Omental fat pad (tissue), 4 donors: ENCODE measurements at places on chromosomes 5 and 9.

DNA sequence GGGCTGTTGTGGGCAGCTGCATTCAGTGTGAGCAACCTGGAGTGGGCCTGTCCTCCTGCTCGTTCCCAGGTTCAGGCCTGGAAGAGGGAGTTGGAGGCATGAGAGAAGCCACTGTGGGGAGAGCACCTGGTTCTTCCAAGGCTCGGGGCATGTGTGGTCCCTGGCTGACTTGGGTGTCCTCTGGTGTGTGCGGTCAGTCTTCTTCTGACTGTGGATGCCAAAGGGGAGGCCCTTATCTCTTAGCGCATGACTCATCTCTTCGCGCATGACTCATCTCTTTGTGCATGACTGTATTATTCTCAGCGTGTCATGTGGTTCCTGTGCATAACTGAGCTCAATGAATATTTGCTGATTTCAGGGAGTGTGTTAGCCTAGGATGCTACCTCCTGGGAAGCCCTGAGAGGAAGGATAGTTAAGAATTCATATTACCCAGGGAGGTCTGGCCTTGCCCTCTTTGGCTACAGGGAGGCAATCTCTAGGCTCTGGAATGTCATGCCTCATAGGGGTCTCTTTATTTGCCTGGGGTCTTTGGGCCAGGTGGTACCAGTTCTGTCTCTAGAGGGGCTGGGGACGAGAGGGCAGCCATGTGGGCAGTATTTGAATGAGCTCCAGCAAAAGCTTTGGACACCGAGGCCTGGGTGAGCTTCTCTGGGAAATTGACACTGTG is 188.7 kb downstream of the HSPA4 start:
- peak; percentile 65 for DNase-seq

DNA sequence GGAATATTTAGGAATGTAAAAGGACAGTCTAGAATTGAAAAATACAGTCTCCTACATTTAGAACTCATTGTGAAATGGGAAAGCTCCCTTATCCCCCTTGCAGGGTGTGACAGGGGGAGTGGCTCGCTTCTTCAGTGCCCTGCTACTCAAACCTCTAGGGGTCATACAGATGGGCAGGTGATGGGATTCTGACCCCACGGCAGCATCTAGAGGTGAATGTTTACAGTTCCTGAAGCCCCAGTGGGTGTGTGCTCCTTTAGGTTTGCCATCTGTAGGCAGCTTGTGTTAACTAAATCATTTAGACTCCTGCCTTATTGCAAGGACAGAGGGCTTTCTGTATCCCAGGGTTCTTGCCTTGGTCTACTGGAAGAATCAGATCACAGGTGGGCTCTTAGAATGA is 271.0 kb upstream of the MPDZ start:
- DNase-seq: no peak

- no peak for DNase-seq
Observed at GRCh38 chr9:113973963-113974413, 97.9 kb downstream of the ZNF618 start.

GRCh38 chr9:115461280-115461679 is 343.3 kb upstream of the TNC start:
- no peak for DNase-seq

GRCh38 chr9:11148189-11148588 is 535.4 kb upstream of the PTPRD start:
- no peak for DNase-seq

DNA sequence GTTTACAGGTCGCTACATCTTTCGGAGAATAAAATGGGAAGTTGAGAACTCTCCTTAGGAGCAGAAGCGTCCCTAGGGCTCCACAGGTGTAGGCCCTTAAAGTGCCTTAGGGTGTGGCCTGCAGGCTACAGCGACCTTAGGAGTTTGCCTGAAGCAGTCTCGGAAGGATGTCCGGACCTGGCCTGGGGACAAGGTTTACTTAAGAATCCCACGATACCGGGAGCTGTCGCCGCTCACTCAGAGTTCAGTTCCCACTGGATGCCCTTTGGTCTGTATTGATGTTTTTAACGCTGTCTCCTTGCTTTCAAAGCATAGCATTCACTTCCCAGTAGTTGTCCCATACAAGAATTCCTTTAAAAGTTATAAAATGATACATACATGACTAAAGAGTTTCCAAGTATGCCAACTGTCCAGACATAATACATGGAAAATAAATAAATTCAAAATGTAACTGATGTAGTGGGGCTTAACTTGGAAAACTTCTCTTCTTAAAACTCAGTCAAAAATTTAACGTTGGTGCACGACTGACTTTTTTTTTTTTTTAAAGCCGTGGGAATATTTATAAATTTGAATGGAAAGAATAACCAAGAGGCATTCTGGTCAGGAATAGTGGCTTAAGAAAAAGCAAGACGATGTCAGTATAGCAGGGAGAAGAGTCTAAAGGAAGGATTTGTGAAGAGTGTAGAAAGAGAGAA is 848 bp downstream of the RAD50 start:
- peak; percentile 23 for DNase-seq

DNA sequence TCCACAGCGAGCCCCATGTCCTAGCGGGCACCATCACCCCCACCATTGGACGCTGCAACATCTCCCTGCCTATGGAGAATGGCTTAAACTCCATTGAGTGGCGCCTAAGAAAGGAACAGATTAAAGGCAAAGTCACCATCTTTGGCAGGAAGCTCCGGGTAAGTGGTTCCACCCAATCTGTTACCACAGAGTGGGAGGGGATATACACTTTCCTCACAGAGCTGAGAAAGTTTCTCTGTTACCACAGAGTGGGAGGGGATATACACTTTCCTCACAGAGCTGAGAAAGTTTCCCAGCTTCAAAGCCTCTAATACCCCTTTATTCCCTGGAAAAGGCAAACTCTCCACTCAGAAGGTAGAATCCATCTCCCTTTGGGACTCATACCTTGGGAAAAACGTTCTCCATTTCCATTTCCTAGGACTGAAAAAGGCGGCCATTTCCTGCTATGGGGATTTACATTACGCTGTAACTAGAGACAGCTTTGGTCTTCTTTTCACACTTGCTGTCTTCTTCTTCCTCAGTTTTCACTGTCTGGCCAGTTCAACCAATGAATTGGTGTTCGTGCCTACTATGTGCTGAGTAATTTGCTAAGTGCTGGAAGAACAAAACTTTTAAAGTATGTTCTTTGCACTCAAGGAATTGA is 63.4 kb upstream of the WWC1 start:
- no peak for DNase-seq

- DNase-seq: no peak
Observed at GRCh38 chr5:2725980-2726765, 25.3 kb downstream of the IRX2 start.

- no peak for DNase-seq
Observed at GRCh38 chr9:102101723-102102122, 363.3 kb upstream of the GRIN3A start.

DNA sequence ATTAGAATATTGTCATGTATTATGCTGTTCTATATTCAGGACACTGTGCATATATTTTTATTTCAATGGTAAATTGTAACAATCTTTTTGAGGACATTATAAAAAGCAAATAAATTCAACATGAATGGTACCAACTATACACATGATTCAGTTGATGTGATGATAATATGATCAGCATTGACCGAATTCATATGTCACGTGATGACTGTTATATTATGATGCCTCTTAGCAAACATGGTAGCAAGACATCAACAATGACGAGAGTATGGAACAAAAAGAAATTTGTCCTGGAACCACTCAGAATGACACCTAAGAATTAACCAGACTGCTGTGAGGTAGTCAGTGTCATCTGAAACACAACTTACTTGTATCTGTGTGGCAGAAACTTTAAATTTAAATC is 161.5 kb upstream of the OR13F1 start:
- no peak for DNase-seq

DNA sequence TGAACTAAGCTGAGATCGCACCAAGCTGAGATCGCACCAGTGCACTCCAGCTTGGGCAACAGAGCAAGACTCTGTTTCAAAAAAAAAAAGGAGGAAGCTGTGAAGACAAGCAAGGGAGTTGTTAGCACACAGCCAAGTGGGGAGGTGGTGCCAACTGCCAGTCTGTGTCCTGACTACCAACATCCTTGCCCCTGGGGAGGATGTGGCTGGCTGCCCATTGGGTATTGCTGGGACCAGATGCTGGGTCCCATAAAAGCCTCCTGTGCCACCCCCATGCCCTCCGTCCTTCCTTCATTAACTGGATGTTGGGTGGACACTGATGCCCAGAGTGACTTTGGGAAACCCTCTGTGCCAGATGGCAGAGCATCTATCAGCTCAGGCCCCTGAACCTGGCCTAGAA is 157.1 kb upstream of the COL5A1 start:
- DNase-seq: no peak

- DNase-seq: no peak
Observed at GRCh38 chr5:87899208-87899661, 369.4 kb downstream of the TMEM161B start.

DNA sequence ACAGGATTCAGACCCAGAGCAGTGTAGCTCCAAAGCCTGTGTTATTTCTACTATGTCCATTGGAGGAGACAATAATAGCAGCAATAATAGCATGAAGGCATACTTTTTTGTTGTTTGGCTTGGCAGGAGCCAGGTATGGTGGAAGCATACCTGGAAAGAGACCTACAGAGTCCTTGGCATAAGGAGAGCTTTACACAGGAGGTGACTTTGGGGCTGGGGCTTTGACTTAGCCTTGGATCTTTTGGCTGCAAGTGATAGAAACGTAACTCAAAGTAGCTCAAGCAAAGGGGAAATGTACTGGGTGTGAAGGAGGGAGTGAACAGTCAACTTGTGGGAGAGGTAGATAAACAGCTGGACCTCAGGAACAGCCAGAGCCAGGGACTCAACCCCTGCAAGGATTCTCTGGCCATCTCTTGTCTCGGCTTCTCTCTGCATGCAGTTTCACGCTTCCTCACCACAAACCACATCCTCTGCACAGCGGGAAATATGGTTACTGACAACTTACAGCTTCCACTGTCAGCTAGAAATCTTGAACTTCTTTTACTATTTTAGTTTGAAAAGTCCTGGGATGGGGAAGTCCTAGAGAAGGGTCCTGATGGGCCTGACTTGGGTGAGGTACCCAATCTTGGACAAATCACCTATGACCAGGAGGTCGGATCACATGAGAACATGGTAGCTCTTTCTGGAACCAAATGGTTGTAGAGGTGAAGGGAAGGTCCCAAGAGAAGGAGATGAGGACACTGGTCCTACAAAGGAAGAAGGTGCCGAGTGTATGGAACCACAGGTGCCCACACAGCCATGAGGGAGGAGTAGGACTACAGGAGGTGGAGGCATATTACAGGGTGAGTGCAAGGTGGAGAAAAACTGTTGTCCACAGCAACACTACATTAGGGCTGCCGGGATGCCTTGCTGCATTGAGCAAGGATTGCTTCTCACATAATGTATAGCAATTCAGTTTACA is 47.0 kb upstream of the TGFBR1 start:
- no peak for DNase-seq

DNA sequence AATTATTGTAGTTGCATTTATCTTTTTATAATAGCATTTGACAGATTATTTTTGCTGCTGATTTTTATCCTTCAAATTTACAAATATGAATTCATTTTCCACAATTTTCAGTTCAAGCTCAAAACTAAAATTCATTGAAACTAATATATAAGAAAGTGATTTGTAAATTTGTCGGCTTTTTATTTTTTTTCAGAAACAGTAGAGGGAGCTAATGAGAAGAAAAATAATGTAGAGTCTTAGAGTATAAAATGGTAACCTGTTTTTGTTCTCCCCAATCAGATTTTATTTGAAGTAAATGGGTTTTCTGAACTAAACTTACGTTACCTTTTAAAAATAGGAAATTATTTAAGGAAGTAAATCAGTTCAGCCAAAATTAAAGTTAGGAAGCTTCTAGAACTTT is 19.2 kb downstream of the PRRC1 start:
- no peak for DNase-seq
